ENCODE measurements at places on chromosomes 5 and 9. TPM values are rescaled to one million over a fixed set of nuclear protein-coding genes. Genes with fewer than 3 reads are reported as not detected.
A peak's percentile ranks its signal among the peaks of the same experiment; 100 is the strongest.

- no peaks in the 10 kb centered on the region for H3K36me3 ChIP-seq
- no peak overlapping the region for H3K4me3 ChIP-seq
- no peak overlapping the region for H3K27ac ChIP-seq
- no peaks in the 10 kb centered on the region for H3K27me3 ChIP-seq
- no peak for DNase-seq
- no peaks in the 10 kb centered on the region for H3K4me1 ChIP-seq
Observed at GRCh38 chr5:164346785-164347630, 841.6 kb downstream of the MAT2B start.

ARL14EPL gene
- not detected for total RNA-seq

DNA sequence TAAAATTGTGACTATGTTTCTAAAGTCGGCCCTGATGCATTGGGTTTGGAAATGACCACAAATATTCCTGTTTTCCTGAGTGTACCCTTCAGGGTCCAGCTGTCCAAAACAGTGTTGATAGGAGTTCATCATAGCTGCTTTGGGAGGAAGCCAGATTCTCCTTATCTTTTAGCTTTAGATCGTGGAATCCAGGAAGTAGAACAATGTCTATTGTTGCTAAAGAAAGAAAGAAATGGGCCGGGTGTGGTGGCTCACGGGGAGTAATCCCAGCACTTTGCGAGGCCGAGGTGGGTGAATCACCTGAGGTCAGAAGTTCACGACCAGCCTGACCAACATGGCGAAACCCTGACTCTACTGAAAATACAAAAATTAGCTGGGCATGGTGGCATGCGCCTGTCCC lies 9.5 kb downstream of the CAVIN4 start:
- no peak overlapping the region for H3K27ac ChIP-seq
- no peak overlapping the region for H3K4me3 ChIP-seq
- no peaks in the 10 kb centered on the region for H3K36me3 ChIP-seq
- no peaks in the 10 kb centered on the region for H3K27me3 ChIP-seq
- no peaks in the 10 kb centered on the region for H3K4me1 ChIP-seq

DNA sequence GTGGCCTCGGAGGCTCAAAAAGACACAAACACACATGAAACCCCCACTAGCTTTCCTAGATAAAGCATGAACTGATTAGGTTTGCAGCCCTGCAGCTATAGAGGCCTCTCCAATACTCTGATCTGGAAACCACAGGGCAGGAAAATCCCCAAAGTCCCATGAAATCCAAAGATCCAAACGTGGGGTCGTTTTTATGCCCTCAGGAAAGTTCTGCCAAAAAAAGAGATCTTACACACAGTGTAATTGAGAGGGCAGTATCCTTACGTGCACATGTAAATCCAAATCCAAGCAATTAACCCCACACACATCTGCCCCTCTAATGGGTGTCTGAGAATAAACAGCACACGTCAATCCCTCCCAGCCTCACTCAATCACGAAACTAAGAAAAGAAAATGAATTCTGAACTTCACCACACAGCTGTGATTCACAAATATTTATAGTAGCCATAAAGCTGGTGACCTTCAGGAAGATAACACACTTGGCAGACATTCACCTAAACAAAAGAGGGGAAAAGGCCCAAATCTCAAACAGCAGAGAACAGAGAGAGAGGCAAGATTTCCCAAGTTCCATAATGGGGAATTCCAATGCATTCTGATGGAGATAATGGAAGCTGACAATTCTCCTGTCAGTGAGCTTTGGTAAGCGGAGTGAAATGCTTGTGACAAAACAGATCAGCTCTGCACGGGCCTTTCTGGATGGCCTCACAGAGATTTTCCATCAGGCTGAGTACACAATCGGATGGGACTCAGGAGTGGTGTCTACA lies 114.2 kb downstream of the SEMA5A start:
- no peak overlapping the region for H3K4me3 ChIP-seq
- no peak overlapping the region for H3K27ac ChIP-seq
- no peaks in the 10 kb centered on the region for H3K27me3 ChIP-seq
- no peaks in the 10 kb centered on the region for H3K4me1 ChIP-seq

GRCh38 chr9:8717146-8717545 lies 917.6 kb upstream of the DMAC1 start:
- no peak overlapping the region for H3K4me3 ChIP-seq
- H3K27me3 ChIP-seq: no peaks in the 10 kb centered on the region
- no peaks in the 10 kb centered on the region for H3K4me1 ChIP-seq
- H3K27ac ChIP-seq: no peak overlapping the region
- DNase-seq: no peak

ANKRD34B gene
- total RNA-seq: not detected

DNA sequence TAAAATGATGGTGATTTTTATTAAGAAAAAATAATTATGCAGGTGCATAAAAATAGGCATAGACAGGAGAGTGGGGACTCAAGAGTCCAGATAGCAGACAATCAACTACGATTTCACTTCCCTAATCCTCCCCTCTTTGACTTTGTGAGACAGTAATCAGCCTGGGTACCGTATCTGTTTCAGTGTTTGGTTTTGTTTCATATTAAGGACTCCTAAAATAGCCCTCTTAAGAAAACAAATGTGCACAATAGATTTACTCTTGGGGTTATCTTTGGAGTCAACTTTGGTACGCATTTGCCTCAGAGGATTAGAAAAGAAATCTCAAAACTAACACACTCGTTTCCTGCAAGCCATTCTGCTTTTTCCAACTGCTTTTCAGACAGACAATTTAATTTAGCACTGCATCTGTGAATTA lies 96.3 kb downstream of the ZNF608 start:
- peak overlapping the region; percentile 48 for H3K4me3 ChIP-seq
- peaks cover 2% of the 10 kb centered on the region for H3K36me3 ChIP-seq
- H3K27ac ChIP-seq: no peak overlapping the region
- no peak for DNase-seq
- H3K27me3 ChIP-seq: peaks cover 37% of the 10 kb centered on the region

DNA sequence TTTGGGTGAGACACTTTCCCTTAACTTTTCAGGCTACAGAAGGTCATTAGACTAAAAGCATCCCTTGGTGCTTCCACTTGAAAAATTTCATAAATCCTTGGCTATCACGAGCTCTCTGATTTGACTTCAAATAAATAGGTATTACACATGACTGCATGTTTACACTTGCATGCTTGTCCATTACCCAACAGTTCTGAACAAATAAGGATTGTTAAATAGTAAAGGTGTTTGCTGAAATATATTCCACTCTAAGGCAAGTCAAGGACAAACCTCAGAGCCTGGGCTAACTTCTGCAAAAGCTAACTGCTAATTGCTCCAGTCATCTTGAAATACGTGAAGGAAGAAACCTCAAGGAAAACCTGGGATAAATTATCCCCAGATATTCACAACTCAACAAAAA lies 14.5 kb downstream of the FBXW2 start:
- DNase-seq: no peak
- H3K4me3 ChIP-seq: no peak overlapping the region
- peak overlapping the region; percentile 2 for H3K27ac ChIP-seq
- H3K27me3 ChIP-seq: no peaks in the 10 kb centered on the region
- peaks cover 60% of the 10 kb centered on the region for H3K36me3 ChIP-seq
- H3K4me1 ChIP-seq: peaks cover 11% of the 10 kb centered on the region

- no peaks in the 10 kb centered on the region for H3K36me3 ChIP-seq
- no peak overlapping the region for H3K27ac ChIP-seq
- H3K4me1 ChIP-seq: no peaks in the 10 kb centered on the region
- H3K4me3 ChIP-seq: no peak overlapping the region
- no peak for DNase-seq
- H3K27me3 ChIP-seq: no peaks in the 10 kb centered on the region
Observed at GRCh38 chr5:121396716-121397115, 455.0 kb upstream of the FTMT start.

Measured in activated CD4-positive, alpha-beta T cell treated with anti-CD3 and anti-CD28 coated beads, Interleukin-2, amount 10 ng/mL, durations not matched to agents 24 days and 14 days (primary cell).